ENCODE measurements at places on chromosomes 5 and 9.
A peak's percentile ranks its signal among the peaks of the same experiment; 100 is the strongest.

- no peak for DNase-seq
Observed at GRCh38 chr9:127808347-127809001, 5.8 kb downstream of the FPGS start.

- peak; percentile 48 for DNase-seq
Observed at GRCh38 chr9:91844190-91844589, 105.8 kb downstream of the ROR2 start.

GRCh38 chr9:79346350-79347020 is 225.3 kb upstream of the TLE4 start:
- no peak for DNase-seq

DNA sequence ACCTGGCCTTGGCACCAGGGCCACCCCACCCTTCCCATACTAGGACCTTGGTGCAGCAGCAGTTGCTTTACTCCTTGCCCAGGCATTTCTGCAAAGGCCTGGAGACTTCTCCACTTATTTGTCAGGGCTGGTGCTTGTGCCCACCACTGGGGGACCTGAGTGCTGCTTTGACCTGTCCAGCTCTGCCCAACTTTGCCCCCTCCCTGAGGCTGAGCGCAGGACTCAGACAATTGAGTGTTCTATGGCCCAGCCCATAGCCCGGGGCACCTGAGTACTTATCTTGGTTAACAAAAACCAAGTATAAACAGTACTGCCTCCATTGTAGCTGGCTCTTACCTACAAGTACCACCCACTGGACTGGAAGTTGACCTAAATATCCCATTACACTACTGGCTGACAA is 406.1 kb upstream of the CHD1 start:
- no peak for DNase-seq

- DNase-seq = peak; percentile 41
Observed at GRCh38 chr5:143176048-143176447, 227.4 kb downstream of the NR3C1 start.

GRCh38 chr5:87579678-87580077 is 166.9 kb upstream of the CCNH start:
- no peak for DNase-seq

- peak; percentile 44 for DNase-seq
Observed at GRCh38 chr9:128011071-128011817, 30.5 kb upstream of the EEIG1 start.

GRCh38 chr5:157280927-157281326 is 15.0 kb downstream of the CYFIP2 start:
- DNase-seq = no peak

DNA sequence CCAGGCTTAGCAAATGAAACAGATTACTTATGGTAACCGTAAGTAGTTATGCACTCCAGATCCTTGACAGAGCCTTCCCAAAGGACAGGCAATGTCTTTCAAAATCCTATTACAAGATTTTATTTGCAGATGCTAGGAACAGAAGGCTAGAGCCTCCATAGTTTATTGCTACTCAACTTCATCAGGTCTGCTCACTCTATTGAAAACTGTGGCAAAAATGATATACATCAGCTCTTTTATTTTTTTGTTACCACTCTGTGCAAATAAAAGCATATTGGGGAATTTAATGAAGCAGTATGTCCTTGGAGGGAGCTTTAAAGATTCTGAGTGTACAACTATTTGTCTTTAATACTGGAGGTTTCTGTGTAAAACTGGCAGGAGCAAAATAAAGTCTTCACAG is 46.5 kb downstream of the SLC44A1 start:
- DNase-seq = no peak

- no peak for DNase-seq
Observed at GRCh38 chr9:98144076-98144475, 25.1 kb upstream of the TRIM14 start.

DNA sequence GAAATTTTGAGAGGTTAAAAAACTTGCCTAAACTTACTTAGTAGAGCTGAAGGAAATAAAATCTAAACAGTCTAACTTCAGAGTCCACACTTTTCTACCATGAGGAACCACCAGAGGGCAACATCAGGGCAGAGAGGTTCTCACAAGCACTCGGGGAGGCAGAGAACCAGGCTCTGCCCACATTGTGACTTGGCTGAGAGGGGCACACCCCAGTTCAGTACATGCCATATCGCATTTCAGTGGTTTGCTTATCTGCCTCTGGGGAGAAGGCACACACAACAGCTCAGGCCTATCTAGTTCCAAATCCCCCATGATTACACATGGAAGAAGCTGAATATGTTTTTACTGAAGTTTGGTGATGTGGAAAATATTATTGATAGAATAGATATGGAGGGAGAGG is 49.2 kb downstream of the EQTN start:
- DNase-seq = no peak

- no peak for DNase-seq
Observed at GRCh38 chr5:111401906-111402305, 110.4 kb downstream of the STARD4 start.

DNA sequence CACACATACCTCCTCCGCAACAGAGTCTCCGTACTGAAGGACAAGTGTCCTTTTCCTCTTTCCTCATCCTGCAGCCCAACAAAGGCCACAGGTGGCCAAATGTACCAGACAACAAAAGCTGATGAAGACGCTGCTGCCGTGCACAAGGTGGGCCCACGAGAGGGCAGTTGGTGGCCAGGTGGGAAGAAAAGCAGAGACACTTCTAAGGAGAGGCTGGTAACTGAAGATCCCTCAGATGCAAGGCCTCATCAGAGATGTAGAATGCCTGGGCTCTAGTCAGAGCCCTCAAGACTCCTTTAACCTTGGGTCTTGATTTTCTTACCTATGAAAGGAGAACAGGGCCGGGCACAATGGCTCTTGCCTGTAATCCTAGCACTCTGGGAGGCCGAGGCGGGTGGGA is 75.7 kb downstream of the NRG2 start:
- no peak for DNase-seq

DNA sequence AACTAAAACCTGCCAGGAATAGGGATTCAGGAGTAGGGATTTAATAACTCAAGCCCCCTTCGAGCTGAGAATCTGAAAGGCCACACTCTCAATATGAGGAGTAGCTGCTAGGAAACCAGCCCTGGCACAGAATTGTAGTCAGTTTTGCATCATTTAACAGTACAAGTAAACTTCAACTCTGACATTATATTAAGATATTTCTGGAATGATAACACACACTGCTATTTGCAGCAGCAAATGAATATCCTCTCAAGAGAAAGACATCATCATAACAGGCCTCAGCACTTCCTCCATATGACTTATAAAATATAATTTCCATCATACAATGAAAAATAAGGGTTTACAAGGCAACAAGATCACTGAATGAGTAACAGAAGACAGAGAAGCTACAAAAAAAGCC is 138.2 kb upstream of the RFX3 start:
- DNase-seq = no peak

GRCh38 chr9:113564498-113565237 is 101.1 kb downstream of the RGS3 start:
- peak; percentile 46 for DNase-seq

GRCh38 chr5:10622810-10623209 is 58.9 kb downstream of the ANKRD33B start:
- DNase-seq = no peak

DNA sequence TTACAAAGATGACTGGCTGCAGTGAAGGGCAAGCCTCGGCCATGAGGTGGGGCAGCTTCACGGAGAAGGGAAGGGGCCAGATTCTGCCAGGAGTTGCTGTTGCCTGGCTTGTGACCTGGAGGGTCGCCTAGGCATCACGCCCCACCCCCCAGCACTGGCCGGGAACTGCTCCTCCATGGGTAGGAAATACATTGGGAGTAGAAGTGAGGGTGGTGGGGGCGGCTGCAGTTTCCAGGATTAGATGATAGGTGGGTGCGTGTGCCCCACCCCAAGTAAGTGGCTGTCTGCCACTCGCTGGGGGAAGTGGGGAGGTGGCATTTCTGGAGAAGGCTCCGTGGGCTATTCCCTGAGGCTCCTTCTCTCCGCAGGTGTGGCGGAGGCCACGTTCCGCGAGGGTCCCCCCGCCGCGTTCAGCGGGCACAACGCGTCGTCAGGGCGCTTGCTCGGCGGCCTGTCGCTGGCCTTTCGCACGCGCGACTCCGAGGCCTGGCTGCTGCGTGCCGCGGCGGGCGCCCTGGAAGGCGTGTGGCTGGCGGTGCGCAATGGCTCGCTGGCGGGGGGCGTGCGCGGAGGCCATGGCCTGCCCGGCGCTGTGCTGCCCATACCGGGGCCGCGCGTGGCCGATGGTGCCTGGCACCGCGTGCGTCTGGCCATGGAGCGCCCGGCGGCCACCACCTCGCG is 16.9 kb downstream of the CRB2 start:
- DNase-seq = no peak

- DNase-seq = no peak
Observed at GRCh38 chr9:13952906-13953305, 361.0 kb downstream of the NFIB start.

DNA sequence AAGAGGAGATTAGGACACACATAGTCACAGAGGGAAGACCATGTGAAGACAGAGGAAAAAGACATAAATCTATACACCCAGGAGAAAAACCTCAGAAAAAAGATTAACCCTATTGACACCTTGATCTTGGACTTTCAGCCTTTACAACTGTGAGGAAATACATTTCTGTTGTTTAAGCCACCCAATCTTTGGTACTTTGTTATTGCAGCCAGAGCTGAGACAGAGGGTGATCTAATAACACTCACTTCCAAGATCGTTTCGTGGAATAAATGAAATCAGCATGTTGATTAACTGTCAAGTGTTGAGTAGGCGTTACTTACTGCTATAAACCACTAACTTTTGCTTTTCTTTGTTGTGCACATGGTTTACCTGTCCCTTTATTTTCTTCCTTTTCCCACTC is 361.2 kb upstream of the RIOK2 start:
- no peak for DNase-seq

- DNase-seq = no peak
Observed at GRCh38 chr5:173045474-173045873, 10.7 kb upstream of the CREBRF start.

- no peak for DNase-seq
Observed at GRCh38 chr9:19728101-19728500, 60.7 kb downstream of the SLC24A2 start.

- no peak for DNase-seq
Observed at GRCh38 chr5:16886366-16886736, 49.7 kb downstream of the MYO10 start.

DNA sequence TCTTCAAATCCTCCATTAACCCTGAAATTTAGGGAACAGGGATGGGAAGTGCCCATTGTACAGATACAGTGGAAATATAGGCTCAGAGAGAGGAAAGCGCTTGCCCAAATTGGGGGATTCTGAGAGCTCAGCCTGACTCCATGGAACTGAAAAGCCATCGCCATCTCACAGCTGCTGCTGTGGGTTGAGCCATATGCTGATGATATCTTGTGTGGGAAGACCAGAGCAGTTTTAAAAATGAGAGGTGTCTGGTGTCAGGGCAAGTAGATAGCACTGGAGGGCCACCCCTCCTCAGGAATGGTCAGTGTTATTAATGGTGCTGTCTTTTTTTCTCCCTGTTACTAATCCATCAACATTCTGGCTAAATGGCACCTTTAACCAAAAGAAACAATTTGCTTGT is 50.9 kb upstream of the C5orf58 start:
- no peak for DNase-seq

DNA sequence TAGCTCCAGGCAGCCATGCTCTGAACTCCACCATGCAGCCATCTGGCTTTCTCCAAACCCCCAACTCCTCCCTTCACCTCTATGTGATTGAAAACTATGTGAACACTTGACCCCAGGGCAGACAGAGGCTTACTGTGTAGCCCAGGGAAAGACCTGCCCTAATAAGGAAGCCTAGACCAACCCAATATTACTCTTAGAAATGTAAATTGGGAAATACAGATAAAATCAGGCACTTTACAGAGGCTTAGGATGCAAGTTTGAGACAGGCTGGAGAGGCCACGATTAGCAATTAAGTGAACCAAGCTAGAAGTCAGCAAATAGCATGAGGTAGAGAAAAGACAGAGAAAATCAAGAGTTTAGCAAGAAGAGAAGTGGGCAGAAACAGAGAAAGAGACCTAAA is 141.7 kb upstream of the ABCA1 start:
- no peak for DNase-seq

GRCh38 chr9:81489046-81489445 is 200.3 kb downstream of the TLE1 start:
- no peak for DNase-seq

DNA sequence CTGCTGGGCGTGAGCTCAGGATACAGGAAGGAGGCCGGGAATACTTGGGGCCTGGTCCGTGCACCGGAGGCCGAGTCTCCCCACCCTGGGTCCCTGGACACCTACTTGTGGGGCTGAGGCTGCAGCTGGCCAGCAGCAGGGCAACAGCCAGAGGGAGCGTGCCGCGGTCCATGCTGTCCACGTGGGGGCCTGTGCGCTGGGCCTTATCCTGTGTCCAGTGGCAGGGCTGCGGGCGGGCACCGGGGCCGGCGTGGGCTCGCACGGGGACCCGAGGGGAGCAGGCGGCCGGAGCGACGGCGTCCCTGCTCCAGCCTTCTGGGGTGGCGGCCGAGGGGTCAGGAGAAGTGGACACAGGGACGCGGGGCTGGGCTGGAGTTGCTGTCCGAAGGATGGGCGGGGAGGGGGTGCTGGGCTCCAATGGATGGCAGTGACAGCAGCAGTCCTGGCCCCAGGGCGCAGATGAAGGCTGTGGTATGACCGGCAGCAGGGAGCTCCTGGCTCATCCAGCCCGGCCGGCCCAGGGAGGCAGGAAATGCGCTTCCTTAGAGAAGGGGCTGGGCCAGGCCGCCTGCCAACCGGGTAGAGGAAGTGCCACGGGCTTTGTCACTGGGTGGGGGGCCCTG is at the start of gene ENG:
ENG (minus strand) TSS at position 475 of the 623 bp plus-strand sequence; CDS start at position 172, 303 bp downstream.
- DNase-seq = peak; percentile 55

Measured in HL-60 (cell line).